Left hindlimb (tissue), 1 donor: ENCODE measurements at places on chromosomes 3 and 15.

DNA sequence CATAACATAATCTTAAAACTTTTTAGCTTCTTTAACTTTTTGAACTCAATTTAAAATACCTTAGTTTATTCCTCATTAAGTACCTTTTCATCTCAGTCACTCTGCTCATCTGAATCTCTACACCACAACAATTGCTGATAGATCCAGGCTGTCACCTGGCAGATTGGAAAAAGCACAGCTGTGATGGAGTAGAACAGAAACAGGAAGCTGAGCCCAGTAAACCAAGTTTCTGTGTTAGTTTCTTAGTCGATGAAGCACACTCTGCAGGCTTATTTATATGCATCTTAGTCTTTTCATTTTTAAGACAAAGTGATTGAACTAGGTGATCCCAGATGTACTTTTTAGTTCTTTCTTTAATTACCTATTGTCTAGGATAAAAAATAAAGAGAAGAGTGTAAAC, 1398.0 kb upstream of the ALCAM start:
- no peak for DNase-seq

DNA sequence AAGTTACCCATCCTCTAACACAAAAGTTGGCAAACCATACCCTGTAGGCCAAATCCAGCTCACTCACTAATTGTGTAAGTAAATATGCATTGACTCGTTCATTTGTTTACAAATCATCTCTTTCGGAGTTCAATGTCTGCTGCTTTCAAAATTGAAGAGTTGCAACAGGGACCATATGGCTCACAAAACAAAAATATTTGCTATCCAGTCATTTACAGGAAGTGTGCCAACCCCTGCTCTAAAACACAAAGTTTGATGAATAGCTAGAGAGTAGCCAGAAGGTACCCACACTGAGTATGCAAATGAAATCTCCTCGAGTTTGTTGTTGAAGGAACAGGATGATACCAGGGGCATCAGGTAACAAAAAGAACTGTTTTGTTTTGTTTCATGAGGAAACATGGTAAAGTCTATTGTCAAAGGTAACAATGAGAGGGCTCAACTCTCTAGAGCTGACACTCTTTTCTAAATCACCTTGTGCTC, 236.2 kb upstream of the THBS1 start:
- no peak for DNase-seq

DNA sequence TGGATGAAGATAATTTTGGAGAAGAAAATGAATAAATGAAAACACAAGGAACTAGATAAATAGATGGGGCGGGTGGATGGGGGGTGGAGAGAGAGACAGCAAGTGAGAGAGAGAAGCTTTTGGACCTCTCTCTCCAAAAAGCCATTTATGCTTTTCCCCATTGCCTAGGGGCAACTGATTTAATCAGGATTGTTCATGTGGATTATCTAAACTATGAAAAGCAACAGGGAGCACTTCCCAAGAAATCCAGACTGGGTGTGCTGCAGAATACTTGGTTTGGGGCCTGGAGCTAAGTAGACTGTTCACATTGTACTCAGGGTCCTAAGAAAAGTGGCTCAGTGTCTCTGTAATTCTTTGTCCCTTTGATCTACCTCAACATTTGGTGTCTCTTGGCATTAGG, 367.0 kb downstream of the TIGIT start:
- no peak for DNase-seq

DNA sequence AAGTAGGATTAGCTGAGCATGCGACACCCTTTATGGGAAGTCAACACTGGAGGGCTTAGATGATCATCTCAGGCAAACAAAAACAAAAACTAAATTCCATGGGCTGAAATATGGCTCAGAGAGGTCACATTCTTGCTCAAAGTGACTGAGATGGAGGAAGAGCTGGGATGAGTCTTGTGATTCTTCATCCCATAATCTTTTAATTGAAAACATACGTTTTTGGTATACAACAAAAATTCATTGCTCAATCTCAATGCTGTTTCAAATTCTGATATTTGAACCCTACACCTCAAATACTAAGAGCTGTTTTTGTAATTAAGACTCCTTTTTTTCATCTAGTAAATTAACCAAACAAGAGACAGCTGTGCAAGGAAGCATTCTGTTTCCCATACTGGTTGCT, 257.0 kb downstream of the NR1D2 start:
- DNase-seq, result no peak

DNA sequence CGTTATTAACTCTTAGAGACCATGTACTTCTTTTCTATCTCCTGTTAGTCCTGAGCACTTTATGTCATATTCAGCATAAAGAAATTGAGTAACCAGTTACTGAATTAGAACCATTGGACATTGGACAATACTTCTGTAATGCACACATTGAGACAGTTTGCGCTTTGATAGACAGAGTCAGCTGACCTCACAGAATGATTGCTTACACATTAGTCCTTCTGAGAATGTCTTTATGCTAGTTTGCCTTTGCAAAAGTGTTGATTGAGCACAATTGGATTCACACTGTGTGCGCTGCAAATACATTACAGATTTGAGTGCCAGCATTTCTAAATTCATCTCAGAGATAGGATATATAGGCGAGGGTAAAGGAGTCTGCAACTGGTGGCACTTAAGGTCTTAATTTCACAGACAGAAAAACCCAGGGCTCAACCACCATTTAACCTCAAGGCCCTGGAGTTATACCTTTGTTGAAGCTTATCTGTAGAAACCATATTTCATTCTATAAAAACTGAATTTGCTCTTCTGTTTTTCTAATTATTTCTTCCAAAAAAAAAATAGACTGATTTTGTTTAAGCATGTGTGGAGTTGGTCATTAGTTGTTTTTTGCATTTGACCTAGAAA, 3.8 kb downstream of the SERPINI1 start:
- DNase-seq, result no peak

GRCh38 chr15:34841262-34841725, 45.9 kb upstream of the ACTC1 start:
- no peak for DNase-seq

GRCh38 chr3:179074656-179075055, 3.0 kb upstream of the ZMAT3 start:
- DNase-seq, result no peak

- DNase-seq, result no peak
Observed at GRCh38 chr3:2513986-2514385, 415.3 kb downstream of the CNTN4 start.
